Stimulated activated CD8-positive, alpha-beta memory T cell treated with anti-CD3 and anti-CD28 coated beads, Interleukin-4, amount 100 ng/mL, for 4 hours (primary cell): ENCODE measurements at places on chromosomes 16 and 17.

DNA sequence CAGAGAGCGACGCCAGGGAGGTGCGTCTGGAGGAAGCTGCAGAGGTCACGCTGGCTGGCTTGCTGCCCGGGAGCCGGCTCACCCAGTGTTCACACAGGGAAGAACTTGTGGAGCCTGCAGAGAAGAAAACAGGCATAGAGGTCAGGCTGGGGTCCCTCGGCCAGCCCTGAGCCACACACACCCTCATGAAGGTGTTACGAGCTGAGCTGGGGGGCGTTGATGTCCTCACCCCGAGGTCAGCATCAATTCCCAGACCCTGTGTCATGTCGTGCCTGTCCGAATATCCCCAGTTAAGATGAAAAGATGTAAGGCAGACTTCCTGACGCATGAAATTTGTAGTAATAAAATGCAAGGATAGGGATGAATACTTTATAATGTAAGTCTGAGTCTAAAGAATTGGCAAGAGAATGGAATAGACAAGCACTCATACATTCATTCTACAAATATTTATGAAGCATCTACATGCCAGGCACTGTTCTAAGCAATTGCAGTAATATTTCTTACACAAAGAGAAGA is 77.1 kb downstream of the USP31 start:
- DNase-seq = no peak

GRCh38 chr17:75059369-75060345 is 12.6 kb downstream of the KCTD2 start:
- no peak for DNase-seq

DNA sequence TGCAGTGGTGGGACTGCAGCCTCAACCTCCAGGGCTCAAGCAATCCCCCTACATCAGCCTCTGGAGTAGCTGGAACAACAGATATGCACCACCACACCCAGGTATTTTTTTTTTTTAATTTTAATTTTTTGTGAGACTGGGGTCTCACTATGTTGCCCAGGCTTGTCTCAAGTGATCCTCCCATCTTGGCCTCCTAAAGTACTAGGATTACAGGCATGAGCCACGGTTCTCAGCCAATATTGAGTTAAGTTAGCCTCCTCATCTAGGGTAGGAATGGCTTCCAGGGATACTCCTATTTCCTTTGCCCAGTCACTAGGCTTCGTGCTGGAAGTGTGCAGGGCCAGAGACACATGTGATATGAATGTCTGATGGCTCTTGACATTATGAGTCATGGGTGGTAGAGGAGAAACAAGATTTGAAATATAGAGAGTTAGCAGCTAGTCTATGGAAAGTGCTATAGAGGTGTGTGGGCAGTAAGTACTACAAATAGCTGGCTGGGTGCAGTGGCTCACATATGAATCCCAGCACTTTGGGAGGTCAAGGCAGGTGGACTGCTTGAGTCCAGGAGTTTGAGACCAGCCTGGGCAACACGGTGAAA is 8.0 kb upstream of the HES7 start:
- no peak for DNase-seq

DNA sequence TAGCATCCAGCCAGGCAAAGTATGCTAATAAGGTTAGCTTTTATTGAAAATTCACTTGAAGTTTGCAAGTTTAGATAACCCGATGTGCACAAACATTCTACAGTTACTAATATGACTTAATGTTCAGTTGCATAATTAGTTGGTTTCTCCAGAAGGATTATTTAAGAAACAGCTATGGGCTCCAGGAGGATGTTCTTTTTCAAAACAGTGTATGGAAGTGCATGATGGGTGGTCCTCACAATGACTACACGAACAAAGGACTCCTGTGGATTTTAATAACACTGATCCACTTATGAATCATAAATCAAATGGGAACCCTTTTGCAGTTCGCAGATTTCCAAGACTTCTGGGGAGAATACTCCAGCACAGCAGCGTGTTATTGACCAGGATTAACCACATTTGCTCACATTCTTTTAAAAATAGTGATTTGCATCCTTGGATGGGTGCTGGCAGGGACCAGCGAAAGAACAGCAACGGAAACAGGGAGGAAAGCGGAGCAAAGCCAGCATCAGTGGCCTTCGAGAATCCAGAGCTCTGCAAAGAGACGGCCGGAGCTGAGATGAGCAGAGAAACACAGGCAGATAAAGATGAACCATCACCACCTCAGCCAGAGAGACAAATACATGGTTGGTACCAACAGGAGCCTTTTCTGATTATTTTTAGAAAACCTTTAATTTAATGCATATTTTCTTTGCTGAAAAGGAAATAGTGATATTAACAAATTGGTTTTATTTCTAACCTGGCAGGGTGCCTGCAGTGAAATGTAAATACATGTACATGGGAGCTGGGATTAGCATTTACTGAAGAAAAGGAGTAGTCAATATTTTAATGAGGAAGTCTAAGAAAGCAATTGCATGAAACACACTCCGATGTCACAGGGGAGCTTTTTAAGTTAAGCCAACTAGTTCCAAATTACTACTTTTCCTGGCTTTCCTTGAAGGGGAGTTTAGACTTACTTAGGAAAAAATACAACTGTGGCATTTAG is 623.2 kb upstream of the ZFHX3 start:
- no peak for DNase-seq

GRCh38 chr17:63002625-63003024 is 36.6 kb downstream of the TANC2 start:
- no peak for DNase-seq

- no peak for DNase-seq
These were observed 8.1 kb downstream of the PHB1 start for GRCh38 chr17:49406421-49407061.

DNA sequence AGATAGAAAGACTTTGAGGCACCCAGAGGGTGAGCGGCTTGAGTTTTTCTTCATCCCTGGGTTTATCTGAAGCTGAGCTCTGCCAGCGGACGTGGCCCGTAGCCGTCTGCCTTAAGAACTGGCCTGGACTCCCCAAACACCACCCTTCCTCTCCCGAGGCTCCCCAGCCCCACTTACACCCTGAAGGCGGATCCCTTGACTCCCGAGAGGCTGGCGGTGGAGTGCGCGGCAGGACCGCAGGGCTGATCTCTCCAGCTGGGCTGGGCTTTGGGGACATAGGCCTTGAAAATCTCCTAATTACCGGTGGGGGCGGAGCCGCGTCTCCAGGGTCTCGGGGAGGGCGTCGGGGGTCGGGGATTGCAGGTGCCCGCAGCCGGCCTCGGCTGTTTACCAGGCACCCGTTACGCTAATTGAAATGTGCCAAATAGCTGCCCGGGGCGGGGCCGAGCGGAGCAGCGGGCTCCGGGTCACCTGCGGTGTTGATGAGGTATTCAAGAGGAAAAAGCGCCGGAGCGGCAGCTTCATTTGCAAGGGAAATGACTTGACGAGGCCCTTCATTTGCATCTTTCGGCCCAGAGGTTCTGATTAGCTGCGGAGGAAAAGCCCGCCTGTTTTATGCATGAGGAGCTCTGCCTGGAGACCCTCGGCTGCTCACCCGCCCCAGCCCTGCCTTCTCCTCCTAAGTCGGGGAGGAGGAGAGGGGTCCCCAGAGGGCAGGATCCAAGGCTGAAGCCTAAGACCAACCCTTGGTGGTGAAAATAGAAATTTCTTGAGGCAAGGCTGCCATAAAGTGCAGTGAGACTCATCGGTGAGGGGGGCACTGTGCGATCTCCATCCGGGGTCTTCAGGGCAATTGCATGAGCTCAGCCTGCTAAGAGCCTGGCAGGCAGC is 100.7 kb downstream of the MGAT5B start:
- DNase-seq = no peak

DNA sequence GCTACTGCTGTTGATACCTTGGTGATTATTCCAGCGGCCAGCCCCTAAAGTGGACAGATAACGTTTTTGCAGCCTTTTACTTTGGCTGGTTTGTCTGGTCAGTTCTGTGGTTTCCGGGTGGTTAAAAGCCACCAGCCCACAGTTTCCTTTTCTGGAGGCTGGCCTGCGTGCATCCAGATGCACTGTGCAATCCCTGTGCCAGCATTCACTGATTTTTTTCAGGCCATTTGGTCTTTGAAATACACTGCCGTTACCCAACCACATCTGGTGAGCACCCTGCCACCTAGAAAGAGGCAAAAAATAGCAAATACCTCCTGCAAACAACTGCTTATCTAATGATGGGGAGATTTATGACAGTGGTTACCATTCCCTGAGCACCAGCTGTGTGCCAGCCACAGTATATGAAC is 797 bp downstream of the NUDT7 start:
- DNase-seq = no peak

- no peak for DNase-seq
These were observed 332.0 kb downstream of the CBLN1 start for GRCh38 chr16:48949636-48950035.

DNA sequence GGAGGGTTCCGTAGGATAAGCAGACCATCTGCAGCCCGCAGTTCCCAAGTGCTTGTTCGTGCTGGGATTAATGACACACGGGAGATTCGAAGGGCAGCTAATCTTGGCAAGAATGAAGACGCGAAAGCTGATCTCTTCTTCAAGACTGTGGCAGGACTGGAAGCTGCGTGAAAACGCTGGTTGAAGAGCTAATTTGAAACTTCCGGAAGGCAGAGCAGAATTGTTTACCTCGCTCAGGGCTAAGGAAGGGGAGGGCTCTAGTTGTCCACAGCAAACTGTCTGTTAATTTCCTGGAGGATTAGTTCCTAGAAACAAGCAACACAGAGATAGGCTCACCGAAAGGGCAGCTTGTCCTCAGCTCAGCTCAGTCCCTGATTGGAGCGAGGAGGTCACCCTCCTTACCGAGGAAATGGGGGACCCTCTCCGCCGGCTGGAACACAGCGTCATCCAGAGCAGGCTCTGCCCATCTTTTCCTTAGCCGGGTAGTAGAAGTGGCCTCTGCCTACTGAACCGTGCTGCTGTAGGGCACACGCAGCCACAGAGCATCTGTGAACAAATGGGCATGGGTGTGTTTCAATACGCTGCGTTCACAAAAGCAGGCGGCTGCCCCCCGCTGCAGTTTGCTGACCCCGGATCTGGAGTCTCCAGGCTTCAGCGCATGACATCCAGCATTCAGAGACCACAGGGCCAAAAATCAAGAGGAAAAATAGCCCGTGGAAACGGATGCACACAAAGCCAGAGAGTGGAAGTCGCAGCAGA is 16.7 kb upstream of the BAIAP2 start:
- DNase-seq = no peak

DNA sequence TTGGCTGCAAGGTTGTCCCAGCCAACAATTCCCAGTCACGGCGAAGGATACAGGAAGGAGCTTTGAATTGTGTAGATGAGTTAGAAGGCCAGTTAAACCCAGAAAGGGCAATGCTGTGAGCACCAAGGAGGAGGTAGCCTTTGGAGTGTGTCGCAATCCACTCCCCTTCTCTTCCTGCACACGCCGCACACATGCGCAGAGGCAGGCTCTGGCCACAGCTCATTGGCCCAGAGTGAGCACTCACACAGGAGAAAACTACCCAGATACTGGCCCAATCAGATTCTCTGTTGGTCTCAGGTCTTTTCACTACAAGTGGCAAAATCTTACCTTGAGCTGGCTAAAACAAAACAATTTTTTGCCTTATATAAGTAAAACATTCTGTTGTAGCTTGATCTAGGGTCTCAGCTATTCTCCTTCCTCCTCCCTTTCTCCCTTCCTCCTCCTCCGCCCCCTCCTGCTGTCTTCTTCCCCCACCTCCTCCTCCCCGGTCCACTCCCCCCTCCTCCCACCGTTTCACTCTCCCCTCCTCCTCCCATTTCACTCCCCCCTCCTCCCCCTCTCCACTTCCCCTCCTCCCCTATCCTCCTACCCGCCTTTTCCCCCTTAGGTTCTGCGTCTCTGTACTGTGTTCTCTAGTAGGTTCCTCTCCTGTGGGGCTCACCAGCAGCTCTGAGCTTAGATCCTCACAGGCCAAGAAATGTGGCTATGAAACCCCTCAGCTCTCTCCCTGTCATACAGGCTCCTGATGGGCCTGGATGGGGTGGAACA is 344.9 kb downstream of the CPPED1 start:
- no peak for DNase-seq

DNA sequence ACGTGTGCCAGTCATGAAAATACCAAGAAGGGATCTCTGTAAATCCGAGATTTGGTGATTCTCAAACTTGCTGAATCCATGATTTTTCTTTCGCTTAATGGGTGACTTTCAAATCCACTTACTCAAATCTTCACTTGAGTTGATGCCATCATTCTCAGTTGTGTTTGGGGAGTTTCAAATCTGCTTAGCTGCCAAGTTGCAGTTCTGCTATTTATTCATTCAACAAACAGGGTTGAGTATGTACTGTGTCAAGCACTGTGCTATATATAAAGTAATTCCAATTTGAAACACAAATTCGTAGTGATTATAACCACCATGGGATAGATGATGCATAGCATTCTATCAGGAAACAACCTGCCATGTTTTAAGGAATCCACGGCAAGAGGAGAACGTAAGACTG is 394.3 kb downstream of the CDH13 start:
- DNase-seq = no peak

DNA sequence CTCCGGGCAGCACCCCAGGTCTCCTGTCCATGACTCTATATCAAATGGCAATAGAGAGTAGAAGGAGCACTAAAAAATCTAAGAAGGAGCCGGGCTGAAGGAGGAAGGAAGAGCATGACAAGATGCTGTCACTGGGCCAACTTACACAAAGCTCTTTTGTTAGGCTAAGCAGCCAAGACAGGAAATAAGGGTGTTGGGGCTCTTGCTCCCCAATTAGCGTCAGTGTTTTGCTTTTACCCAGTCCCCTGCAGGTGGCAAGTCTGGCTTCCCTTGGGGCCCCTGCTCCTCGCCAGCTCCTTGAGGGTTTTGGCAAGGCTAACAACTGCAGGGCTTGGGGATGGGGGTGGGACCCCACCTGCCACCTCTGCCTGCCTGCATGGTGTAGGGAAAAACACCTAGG is 120.5 kb downstream of the CCT6B start:
- no peak for DNase-seq

- DNase-seq = no peak
These were observed 35.4 kb upstream of the LYRM9 start for GRCh38 chr17:27928587-27928986.

DNA sequence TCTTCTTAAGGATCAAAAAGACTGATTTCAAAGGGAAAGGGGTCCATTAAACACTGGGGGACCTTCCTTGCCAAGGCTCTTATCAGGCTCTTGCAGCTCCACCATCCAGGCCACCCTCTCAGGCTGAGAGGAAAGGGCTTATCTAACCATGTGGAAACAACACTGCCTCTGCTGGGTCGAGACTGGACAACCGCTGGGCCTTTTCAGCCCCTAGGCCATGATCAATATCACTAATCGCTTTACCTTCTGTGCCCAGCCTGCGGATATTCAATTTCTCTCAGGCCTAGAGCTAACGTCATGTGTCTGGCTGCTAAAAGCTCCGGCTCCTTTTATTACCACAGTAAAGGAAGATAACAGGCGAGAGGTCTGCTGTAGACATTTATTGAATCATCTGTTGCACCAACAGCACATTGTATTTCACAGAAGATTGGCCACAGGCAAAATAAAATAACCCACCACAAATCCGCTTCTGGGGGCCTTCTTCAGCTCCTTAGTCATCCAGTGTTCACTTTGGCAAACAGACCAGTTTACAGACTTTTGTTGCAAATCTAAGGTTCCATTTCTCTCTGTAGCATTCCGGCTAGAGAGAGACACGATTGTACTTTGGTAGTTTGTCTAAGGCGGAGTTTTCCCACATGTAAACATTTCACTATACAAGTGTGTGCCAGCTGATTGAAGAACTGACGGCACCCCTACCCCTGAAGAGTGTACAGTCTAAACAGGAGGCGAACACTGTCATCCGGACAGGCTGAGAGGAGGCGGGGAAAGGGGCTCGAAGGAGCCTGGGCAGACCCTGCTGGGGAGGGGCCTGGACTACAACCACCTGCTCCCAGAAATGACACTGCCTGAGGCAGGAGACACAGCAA is 13.9 kb downstream of the CYB561 start:
- DNase-seq = no peak
